ENCODE measurements at places on chromosomes 13 and 19.

- DNase-seq, result no peak
Measured at GRCh38 chr19:57321751-57322150, 1.5 kb downstream of the ZNF543 start.

- DNase-seq, result no peak
Measured at GRCh38 chr13:102354011-102354410, 47.8 kb downstream of the FGF14 start.

DNA sequence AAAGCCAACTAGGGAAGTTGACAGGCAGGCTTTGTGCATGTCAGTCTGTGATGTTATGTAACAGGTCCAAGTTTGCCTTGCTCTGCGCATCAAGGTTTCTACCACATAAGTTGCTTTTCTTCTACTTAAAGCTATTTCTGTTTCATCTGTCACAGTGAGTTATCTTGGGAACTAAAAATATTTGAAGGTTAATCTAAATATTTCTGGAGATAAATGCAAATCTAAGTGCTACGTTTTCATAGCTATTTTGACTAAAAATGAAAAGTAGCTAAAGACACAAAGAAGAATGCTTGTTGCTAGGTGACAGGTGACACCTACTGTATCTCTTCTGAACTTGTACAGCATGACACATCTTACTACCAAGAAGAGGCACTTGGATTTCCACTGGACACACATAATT lies 135.6 kb downstream of the KLF12 start:
- no peak for DNase-seq

- DNase-seq, result no peak
Measured at GRCh38 chr19:6533000-6533328, 2.1 kb downstream of the TNFSF9 start.

DNA sequence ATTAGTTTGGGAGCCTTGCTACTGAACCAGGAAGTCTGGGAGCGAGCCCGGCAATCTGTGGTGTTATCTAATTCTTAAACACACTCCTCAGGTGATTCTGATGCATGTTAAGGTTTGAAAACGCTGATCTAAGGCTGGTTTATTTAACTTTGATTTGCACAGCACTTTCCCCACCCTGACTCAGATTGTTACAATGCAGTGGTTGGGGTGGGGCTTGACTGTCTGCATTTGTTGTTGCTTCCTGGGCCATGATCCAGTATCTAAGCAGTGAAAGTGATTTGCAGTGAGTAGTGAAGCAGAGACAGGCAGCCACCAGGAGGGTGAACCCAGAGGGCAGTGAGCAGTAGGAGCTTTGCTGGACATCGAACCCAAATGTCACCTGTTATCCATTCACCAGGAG lies 81.6 kb upstream of the ARGLU1 start:
- DNase-seq, result no peak

DNA sequence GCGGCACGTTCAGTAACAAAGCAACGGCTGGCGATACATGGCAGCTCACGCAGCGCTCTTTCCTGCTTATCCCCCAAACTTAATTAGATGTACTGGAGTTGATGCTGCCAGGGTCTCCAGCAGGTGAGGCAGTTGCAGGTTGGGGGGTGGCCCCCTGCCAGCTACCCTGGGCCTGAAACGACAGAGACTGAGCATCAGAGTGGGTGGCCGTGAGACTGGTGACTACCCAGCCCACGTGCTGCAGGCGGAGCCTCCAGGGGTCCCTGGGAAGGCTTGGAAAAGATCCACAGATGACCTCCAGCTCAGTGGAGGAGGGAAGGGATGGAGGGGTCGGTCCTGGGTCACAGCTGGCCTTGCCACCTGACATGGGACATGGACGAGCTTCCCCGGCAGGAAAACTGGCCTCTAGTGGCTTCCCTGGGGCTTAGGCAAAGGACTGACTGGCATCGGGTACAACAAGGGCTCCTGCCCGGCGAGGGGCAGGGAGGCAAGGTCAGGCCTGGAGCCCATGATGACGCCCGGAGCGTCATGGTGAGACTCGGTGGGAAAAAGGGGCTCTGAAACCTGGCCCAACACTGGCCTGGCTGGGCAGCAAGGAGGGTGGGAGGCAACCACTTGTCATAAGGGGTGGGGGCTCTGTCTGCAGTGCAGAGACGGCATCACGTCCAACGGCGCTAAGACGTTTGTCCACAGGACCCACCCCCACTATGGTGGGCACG lies 24.0 kb downstream of the CILP2 start:
- no peak for DNase-seq

DNA sequence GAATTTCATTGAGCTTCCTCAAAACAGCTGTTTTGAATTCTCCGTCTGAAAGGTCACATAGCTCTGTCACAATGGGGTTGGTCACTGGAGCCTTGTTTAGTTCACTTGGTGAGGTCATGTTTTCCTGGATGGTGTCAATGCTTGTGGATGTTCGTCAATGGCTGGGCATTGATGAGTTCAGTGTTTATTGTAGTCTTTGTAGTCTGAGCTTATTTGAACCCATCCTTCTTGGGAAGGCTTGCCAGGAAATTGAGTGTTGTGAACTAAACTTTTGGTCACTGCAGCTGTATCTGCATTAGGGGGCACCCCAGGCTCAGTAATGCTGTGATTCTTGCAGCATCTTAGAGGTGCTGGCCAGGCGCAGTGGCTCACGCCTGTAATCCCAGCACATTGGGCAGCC lies 22.0 kb downstream of the BLOC1S3 start:
- DNase-seq, result no peak

DNA sequence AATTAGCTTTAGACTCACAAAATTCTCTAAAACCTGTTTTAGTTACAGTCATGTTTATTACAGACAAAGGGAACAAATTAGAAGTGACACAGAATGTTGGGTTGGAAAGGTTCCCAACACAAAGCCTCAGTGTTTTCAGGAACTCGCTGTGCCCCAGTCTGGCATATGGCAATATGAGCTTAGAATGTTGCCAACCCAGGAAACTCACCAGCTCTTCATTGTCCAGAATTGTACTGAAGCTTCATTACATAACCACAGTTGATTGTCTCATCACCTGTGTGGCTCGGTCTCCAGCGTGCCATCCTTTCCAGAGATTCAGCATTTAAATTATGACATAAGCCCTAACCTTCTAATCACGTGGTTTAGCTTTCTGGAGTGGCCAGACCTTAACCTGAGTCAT lies 19.1 kb downstream of the ZNF264 start:
- DNase-seq, result no peak

DNA sequence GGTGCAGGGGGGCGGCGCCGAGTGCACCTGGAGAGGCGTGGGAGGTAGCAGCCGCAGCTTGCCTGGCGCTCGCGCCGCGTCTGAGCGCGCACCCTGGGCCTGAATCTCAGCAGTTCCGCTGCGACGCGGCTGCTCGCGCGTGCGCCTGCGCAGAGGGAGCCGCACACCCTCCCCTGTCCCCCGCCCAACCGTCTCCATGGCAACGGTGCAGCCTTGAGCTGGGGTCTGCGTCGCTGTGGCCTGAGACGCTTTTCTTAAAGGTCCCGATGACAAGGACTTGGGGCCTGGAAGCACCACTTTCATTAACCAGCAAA lies at the start of gene PNMA8B:
Gene PNMA8B (minus strand): TSS at position 82 of the 314 bp plus-strand sequence. CDS start 402 bp downstream, outside the sequence.
- DNase-seq, result no peak

GRCh38 chr13:31905961-31906360 lies 125.6 kb upstream of the FRY start:
- no peak for DNase-seq

Measured in CD14-positive monocyte (primary cell).